ENCODE measurements at places on chromosomes 3 and 15.
A peak's percentile ranks its signal among the peaks of the same experiment; 100 is the strongest.

DNA sequence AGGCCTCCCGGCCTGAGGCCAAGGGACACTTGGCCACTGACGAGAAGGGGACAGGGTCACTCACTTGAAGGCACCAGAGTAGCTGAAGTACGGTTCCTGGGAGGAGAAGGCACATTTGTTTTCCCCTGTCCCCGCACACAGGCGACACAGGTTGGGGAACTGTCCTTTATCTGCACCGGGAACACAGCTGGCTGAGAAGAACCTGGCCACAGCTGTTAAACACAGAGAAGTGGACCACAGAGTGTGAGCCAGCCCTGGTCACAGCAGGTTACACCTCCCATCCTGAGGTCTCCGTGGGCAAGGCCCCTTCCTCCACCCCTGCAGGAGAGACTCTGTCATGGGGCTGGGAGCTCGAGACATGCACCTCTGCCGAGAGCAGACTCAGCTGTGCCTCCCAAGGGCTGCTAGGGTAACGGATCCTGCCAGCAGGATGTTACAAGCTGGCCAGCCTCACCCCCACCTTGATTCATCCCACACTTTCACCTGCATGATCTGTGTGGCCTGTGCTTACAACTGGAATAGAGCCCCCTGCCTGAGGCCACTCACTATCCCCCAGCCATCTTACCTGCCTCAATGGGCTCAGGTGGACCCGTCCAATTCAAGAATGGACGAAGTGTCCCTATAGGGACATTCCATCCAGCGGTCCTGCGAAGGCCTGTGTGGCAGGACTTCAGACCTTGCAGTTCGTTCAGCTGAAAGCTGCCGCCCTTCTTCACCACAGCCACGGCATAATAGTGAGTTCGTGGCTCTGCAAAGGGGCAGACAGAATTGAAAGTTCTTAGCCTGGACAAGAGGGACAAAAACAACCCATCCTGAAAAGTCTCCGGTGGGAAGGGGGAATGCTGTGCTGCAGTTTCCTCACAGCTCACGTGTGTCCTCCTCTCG, 9.2 kb downstream of the LTF start:
- DNase-seq: no peak

DNA sequence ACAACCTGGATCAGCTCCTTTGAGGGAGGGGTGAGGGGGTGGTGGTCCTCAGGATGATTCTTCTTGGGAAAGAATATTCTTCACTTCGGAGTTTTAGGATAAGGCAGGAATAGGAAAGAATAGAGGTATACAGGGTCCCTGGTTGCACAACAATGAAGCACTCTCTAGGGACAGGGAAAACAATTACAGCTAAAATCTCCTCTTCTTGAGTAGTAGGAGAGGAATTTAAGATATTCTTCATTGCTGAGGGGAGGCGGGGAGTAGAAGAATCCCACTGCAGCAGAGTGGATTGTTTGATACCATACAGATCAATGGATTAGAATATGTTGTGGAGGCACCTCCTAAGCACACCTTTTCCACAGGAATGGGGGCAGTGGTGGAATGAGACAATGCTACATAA, 20.5 kb downstream of the SLC9C1 start:
- no peak for DNase-seq

DNA sequence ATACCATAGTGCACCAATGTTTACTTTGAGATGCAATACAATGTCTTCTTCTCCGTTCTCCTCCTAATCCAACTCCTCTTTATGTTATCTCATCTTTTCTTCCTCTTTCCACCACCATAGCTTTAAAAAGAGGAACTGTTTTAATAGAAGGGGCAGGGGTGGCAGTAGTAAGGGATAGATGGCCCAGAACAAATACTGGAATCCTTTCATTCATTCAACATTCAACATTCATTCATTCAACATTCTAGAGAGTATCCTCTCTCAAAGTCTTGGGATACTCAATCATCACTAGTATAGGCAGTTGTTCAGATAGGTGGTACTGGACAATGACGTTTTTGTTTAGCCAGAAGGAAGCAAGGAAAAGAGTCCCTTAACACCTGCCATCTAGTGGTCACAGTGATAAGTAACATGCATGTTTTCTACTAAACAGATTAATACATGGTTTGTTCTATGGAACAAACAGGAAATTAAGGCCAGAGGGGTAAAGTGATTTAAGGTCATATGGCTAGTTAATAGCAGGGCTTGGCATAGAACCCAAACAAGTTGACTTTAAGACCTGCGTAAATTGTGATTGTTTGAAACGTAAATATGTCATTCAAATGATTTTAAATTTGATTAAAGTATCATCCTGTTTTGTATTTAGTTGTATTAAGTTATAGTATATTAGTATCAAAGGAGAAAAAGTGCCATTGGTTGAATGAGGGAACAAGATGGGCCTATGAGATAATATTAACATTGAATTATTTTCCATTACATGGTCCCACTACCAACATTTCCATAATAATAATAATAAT, 26.9 kb upstream of the EHHADH start:
- peak; percentile 54 for DNase-seq

DNA sequence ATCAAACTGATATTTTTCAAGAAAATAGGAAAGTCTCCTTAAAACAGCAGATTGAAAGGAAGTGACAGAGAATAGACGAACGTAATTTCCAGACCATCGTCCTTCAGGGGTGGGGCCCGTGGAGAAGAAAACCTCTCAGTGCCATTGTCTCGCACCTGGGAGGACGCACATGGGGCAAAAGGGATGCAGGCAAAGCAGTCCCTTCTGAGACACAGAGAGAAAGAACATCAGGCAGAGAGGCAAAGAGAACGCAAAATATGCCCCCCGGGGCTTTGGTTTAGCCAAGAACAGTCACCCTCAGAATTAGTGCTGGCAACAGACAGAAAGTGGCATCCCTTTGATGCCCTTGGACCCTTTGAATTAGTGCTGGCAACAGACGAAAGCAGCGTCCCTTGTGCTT, 37.0 kb downstream of the MUC20 start:
- no peak for DNase-seq

DNA sequence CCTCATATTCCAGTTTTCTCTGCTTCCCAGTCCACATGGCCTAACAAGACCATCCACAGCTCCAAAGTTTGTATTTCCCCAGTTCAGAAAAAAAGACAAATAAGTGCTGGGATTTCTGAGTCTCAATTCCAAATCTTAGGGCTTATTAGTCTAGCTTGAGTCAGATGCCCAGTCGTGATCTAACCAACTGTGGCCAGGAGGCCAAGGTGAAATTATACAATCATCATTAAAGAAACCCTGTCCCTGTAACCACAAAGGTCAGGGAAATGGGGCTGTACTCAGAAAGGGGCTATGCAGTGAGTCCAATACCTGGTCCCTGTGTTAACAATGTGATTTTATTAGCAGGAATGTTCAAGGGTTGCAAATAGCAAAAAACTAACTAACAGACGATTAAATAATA, 40.5 kb upstream of the MITF start:
- DNase-seq: no peak

DNA sequence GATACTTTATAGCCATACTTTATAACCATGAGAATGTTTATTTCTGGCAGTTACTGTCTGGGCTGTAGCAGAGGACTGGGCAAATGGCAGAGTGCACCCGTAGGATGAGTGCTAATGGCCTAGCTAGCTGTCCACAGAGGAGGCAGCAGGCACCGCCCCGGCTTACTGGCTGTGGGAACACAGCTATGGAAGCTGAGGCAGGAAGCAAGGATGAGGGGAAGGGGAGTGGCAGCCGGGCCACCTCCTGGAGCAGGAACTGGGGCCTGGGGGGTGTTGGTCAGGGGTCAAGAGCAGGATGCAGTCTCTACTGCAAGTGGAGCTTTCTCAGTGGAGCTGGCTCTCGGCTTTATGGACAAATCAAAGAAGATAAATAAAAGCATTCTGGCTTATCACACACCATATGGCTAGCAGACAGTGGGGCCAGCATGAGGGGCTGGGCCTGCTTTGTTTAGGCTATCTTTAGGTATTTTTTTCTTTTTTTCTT, 316.8 kb upstream of the CTDSPL start:
- DNase-seq: no peak

DNA sequence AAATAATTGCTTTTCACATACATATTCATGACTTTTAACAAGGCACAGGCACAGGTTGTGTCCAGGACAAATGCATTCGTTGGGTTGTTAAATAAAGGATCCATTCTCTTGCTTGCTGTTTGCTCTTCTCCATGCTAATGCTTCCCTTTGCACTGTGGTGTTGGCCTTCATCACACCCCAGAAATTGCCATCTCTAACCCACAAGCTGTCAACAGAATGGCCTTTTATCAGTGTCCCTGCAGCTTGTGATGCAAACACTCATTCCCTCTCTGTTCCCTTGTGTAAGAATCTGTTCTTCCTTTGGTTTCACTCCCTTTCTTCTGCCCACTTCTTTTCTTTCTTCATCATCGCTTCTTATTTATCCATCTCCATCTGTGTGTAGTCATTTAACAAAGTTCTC, 72.2 kb downstream of the SLC7A14 start:
- DNase-seq: no peak

DNA sequence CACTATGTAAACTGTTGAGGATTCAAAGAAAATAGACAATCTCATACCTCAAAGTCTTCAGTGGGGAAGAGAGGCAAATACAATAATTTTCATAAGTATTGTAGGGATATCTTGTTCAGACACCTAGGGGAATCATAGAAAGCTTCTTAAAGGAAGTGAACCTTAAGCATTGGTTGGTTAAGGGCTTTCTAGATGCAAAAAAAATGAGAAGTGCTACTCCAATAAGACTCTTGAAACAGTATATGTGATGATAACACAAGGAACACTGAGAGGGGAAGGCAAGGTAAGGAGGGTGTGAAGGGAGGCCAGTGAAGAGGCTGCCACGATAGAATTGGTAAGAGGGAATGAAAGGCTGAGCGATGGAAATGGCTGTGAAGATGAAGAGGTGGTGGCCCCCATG, 104.1 kb downstream of the TPRG1 start:
- DNase-seq: no peak

GRCh38 chr3:186095561-186096081, 13.3 kb downstream of the ETV5 start:
- DNase-seq: peak; percentile 79

- no peak for DNase-seq
Measured at GRCh38 chr3:109353057-109353456, 15.7 kb upstream of the DPPA4 start.

- no peak for DNase-seq
Measured at GRCh38 chr15:81088470-81089013, 45.5 kb upstream of the CFAP161 start.

- no peak for DNase-seq
Measured at GRCh38 chr15:29699791-29700190, 122.5 kb downstream of the TJP1 start.

- no peak for DNase-seq
Measured at GRCh38 chr3:70933105-70933810, 620.8 kb upstream of the MDFIC2 start.

DNA sequence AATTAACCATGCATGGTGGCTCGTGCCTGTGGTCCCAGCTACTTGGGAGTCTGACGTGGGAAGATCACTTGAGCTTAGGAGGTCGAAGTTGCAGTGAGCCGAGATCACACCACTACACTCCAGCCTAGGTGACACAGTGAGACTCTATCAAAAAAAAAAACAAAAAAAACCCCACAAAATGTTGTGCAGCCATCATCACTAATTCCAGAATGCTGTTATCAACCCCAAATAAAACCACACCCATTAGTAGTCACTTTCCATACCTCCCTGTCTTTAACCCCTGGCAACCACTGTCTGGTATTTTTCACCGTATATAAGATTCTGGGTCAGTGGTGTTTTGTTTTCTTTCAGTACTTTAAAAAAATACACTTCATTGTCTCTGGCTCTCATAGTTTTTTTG, 16.6 kb downstream of the HMCES start:
- no peak for DNase-seq

GRCh38 chr15:78841891-78842290, 30.6 kb upstream of the ADAMTS7 start:
- DNase-seq: no peak

DNA sequence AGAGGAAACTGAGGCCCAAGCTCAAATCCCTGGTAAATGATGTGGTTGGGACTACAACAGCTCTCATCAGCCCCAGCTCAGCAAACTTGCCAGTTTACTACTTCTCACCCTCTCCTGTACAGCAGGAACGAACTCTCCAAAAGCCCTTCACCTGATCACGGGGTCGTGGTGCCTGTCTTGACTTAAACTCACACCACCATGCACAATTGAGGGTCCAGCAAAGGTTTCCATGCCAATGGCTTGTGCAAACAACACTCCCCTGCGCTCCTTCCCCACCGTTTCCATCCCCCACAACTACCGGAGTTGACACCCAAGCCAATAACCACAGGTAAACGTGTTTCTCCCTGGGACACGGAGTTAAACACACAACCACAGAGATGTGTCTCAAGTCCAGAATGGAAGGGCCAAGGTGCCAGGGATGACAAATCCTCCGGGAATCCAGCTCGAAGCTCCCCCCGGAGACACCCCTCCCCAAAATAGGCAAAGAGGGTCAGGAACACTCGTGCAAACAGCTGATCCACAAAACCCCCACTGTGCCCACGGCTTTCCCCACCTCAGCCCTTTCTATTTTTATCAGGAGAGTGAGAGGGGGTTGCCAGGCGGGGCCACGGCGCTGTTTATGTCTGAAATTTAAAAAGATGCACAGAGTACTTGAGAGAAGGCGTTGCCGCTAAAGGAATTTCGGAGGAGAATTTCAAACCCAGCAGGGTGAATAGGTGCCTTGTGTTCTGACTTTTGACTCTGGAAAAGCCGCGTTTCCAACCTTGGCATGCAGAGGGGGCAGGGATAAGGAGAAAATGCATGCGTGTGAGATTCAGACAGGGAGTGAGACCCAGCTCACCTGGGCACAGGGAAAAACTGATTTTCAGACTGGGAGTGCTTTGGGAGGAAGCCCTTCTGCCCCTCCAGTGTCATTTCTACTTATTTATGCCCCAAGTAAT, 10.6 kb upstream of the ACAN start:
- no peak for DNase-seq

- DNase-seq: no peak
Measured at GRCh38 chr3:105722943-105723556, 145.8 kb downstream of the CBLB start.

GRCh38 chr15:45164914-45165313, 22.9 kb downstream of the SHF start:
- no peak for DNase-seq

DNA sequence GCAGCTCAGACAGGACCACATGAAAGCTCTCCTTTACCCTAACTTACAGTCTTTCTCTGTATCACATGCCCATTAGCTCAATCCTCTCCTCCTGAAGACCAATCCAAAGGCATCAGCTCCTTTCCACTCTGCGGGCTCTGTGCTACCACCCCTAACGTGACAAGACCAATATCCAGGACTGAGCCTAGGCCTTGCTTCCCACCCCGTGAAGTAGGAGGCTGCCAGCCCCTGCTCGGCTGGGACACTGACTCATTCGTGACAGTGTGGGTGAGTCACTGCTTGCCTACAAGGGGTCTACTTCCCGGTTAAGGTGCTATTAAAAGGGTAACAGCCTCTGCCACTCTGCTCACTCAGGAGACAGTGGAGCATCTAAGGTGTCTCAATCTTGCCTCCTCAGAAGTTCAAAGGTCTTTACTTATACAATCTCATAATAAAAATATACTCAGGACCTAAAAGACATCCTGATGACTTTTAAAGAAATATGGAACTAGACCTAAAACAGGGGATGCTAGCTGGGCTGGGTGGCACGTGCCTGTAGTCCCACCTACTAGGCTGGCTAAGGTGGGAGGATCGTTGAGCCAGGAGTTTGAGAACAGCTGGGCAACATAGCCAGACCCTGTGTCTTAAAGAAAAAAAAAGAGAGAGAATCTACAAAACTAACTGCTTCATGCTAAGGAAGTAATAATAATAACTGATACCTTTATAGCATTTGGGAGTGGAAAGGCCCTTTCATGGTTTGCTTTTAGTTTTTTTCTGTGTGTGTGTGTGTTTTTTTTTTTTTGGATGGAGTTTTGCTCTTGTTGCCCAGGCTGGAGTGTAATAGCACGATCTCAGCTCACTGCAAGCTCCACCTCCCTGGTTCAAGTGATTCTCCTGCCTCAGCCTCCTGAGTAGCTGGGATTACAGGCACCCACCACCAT, 55.0 kb downstream of the TMEM44 start:
- no peak for DNase-seq

Data from HL-60 (cell line).